Inflammatory macrophage treated with lipopolysaccharide for 4 hours (primary cell): ENCODE measurements at places on chromosomes 7 and 10.

GRCh38 chr7:33986951-33987947 lies 81.9 kb downstream of the BMPER start:
- DNase-seq = no peak

DNA sequence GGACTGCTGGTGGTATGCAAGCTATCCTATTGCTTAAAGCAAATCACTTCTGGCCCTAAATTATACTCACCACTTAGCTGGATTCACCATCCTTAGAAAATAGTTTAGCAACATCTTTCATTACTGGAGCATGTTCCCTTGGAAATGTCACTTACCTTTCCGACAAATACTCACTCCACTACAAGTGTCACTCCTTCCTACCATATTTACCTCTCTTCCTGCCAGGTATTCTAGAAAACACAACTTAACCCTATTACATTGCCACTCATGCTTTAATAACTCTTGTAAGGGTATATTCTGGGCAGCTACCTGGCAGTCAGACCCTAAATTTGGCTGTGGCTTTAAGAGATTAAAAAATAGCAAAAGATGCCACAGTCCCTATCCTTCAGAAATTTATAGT lies 37.5 kb upstream of the CTNNA3 start:
- no peak for DNase-seq

- peak; percentile 91 for DNase-seq
Measured at GRCh38 chr10:133294189-133294588, 14.5 kb downstream of the TUBGCP2 start.

DNA sequence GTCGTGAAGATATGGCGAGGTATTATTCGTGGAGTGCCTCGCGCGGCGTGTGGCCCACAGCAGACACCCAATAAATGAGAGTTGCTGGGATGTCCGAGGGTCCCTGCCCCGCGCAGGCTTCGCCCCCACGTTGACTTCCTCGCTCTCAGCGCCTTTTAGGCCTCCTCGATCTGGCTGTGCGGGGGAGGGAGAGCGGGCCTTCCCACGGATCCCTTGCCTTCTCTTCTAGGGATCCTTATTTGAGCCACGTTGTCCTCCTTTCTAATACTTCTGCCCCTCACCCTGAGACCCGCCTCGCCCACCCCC lies 660 bp downstream of the VCL start:
- no peak for DNase-seq

DNA sequence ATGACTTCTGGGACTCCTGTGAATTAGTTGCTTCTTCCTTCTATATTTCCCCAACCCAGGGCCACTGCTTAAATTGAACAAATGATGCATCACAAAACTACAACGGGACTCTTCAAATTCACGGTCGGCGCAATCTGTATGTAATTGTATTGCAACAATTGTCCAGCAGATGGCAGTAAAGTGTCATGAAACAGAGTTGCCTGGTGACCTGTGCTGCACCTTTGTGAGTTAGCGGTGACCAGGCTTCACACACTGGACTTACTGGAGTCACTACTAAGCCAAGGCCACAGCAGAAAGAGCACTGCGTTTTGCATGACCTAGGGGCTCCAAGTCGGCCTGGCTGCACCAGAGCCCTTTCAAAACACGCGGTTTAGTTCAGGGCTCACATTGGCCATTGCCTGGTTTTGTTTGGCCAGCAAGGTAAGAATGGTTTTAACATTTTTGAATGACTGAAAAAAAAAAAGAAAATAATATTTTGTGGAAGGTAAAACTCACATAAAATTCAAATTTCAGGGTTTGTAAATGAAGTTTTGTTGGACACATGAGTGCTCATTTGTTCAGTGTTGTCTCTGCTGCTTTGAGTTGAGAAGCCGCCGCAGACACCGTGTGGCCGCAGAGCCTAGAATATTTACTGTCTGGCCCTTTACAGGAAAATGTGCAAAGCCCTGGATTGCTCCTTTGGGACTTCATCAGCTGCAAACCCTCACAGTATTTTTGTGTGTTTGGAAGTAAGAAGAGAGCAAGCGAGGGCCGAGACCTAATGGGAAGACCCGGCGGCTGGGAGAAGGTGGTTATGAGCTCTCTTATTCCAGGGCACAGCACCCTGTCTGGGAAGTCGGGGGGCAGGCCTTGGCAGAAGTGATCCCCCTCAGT lies 23.2 kb upstream of the ZNF32 start:
- DNase-seq = peak; percentile 56
